ENCODE measurements at places on chromosomes 1 and 21. TPM values are rescaled to one million over a fixed set of nuclear protein-coding genes. Genes with fewer than 3 reads are reported as not detected.

DMRTA2 gene
- not detected for total RNA-seq

PSEN2 gene
- total RNA-seq = 18.1 TPM

LPAR3 gene
- total RNA-seq = 3.6 TPM

DNA sequence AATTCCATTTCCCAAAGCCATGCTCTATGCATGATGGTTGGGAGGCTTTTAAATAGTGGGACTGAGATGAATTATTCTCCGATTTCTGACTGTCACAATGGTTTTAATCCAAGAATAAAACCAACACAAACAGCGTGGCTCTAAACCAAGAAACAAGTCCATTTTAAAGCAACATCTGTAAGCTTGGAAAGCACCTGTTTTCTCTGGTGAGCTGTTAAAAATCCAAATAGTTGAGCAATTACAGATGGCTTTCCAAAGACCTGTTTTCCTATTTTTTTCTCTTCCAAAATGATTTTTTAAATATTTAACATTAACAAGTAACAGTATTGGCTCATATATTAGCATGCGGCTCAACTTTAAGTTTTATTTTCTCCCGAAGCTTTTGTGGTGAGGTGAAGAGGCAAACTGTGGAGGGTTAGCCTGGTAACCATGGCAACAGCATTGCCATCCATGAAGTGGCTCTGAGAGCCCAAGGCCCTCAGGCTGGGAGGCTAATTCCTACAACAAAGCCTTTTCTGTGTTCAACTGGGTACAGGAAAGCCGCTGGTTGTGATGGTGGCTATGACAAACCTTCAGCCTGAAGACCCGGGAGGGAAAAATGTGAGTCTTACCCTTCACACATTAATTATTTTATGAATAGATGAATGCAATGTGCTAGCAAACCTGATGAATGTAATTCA lies 56.7 kb upstream of the B3GALT5 start:
- H3K4me3 ChIP-seq = no peak overlapping the region
- H3K36me3 ChIP-seq = no peaks in the 10 kb centered on the region
- H3K27me3 ChIP-seq = no peaks in the 10 kb centered on the region
- no peak overlapping the region for H3K27ac ChIP-seq
- no peaks in the 10 kb centered on the region for H3K4me1 ChIP-seq

DNA sequence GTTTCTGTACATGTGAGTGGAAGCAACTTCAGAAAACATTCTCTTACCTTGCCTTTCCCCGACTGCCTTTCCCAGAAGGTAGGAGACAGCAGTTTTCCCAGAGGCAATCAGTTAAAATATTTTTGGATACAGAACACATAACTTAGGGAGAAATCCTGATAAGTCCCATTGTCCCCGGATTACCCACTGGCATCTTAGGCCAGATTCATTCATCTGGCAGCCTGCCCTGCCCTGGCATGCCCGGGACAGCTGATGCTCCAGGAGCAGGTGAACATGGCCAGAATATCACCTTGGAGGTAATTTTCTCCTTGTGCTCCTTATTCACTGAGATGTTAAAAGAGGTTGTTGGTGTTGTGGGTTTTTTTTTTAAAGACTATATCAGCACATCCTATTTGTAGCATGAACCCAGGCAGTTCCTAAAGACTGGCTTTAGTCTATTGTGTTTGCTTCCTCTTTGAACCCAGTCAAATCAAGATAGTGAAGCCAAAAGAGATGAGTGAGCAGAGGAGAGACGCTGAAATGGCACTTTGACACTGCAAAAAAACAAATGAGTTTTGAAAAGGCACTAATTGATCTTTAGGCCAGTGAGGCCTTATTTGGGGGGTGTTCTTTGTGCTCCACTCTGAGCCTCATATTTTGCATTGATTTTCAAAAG lies 139.6 kb downstream of the PLPP3 start:
- no peaks in the 10 kb centered on the region for H3K27me3 ChIP-seq
- no peak overlapping the region for H3K4me3 ChIP-seq
- no peaks in the 10 kb centered on the region for H3K36me3 ChIP-seq
- no peak overlapping the region for H3K27ac ChIP-seq
- no peaks in the 10 kb centered on the region for H3K4me1 ChIP-seq

DNA sequence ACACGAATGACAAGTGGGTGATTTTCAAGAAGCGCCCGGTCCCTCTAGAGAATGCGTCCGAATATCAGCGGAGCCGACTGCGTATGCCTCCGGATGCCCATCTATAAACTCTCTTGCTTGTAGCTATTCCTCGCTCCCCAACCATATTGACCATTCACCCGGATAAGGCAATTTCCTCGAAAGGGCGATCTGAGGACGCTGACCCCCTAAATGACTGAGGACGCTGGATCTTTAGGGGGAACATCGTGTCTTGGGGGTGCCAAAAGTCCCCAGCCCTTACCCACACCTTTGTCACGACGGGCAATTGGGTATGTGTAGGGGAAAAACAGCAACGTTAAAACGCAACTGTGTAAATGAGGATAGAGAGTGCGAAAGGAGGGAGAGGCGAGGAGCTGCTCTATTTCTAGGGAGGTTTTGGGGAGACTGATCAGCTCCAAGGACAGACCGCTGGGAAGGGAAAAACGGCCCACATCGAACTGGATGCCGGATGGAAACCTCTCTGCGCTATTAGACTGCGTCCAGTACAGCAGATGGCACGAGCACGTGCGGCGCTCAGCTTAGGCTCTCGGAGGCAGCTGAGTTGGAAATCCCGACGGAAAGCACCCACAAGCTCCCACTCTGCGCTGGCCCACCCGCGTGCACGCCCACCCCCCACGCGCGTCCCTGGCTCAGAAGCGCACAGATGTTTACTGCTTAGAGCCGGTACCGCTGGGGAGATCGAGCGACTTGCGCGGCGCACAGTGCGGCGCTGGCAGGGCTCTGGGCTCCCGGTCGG lies 2.9 kb upstream of the PRRX1 start:
- peaks cover 64% of the 10 kb centered on the region for H3K27me3 ChIP-seq
- no peak overlapping the region for H3K4me3 ChIP-seq
- no peak for DNase-seq
- no peaks in the 10 kb centered on the region for H3K36me3 ChIP-seq
- no peak overlapping the region for H3K27ac ChIP-seq

GRCh38 chr1:178057912-178058534 lies 35.9 kb upstream of the RASAL2 start:
- no peak for DNase-seq
- H3K27me3 ChIP-seq = no peaks in the 10 kb centered on the region
- H3K36me3 ChIP-seq = no peaks in the 10 kb centered on the region
- peaks cover 8% of the 10 kb centered on the region for H3K4me1 ChIP-seq
- H3K4me3 ChIP-seq = no peak overlapping the region

- no peak overlapping the region for H3K27ac ChIP-seq
- no peaks in the 10 kb centered on the region for H3K4me1 ChIP-seq
- no peak overlapping the region for H3K4me3 ChIP-seq
- no peaks in the 10 kb centered on the region for H3K27me3 ChIP-seq
- H3K36me3 ChIP-seq = no peaks in the 10 kb centered on the region
These were observed 6.7 kb upstream of the PTPN14 start for GRCh38 chr1:214557952-214558735.

DNA sequence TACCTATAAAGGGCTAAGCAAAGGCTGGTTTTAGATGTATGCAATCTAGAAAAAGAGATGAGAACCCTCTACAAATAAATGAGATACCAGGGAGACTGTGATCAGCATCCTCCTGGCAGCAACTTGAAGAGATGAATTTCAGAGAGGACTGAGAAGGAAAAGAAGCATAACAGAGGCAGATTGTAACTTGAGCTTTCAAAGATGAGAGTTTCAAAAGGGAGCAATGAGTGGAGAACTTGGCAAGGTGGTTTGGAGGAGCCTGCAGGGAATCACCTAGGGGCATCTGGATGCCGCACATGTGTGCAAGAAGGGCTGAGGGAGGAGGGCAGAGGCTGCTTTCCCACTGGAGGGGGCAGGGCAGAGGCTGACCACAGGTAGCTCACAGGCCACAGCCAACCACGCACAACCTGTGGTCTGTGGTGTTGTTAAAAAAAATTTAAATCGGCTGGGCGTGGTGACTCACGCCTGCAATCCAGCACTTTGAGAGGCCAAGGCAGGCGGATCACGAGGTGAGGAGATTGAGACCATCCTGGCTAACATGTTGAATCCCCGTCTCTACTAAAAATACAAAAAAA lies 50.2 kb downstream of the PCNX2 start:
- DNase-seq = no peak
- peaks cover 7% of the 10 kb centered on the region for H3K4me1 ChIP-seq
- no peak overlapping the region for H3K4me3 ChIP-seq
- H3K27me3 ChIP-seq = no peaks in the 10 kb centered on the region
- H3K27ac ChIP-seq = no peak overlapping the region
- H3K36me3 ChIP-seq = no peaks in the 10 kb centered on the region

DNA sequence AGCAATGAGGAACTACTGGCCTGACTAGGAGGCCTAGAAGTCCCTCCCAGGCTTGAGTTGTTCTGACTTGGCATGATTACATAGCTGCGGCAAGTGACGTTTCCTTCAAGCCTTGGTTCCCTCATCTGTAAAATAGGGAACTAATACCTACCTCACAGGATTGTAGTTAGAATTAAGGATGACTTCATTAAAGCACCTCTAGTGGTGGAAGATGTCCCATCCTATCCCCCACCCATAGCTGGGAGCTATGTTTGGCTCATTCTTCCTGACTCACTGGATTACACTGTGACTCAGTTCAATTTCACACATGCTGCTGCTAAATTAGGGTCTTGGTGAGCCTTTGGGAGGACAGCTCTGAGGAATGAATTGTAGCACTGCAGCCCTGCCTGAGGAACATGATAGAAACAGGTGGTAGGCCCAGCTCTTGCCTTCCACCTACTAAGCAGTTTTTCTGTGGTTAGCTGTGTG lies 6.0 kb upstream of the SHISA4 start:
- H3K4me1 ChIP-seq = no peaks in the 10 kb centered on the region
- no peaks in the 10 kb centered on the region for H3K27me3 ChIP-seq
- no peak overlapping the region for H3K4me3 ChIP-seq
- H3K27ac ChIP-seq = no peak overlapping the region
- no peaks in the 10 kb centered on the region for H3K36me3 ChIP-seq

- no peaks in the 10 kb centered on the region for H3K36me3 ChIP-seq
- H3K27ac ChIP-seq = peak overlapping the region; percentile 77
- no peaks in the 10 kb centered on the region for H3K27me3 ChIP-seq
- peak; percentile 70 for DNase-seq
These were observed 514 bp downstream of the TPRG1L start for GRCh38 chr1:3625151-3625907.

- H3K4me1 ChIP-seq = no peaks in the 10 kb centered on the region
- no peaks in the 10 kb centered on the region for H3K36me3 ChIP-seq
- no peak overlapping the region for H3K4me3 ChIP-seq
- no peak for DNase-seq
These were observed 57.1 kb upstream of the DR1 start for GRCh38 chr1:93288558-93288957.

GRCh38 chr1:202158810-202159533 lies 1.4 kb downstream of the PTPN7 start:
- no peak overlapping the region for H3K27ac ChIP-seq
- no peaks in the 10 kb centered on the region for H3K27me3 ChIP-seq
- H3K4me3 ChIP-seq = peak overlapping the region; percentile 35
- no peak for DNase-seq
- peaks cover 3% of the 10 kb centered on the region for H3K4me1 ChIP-seq
